ENCODE measurements at places on chromosomes 7 and 10.

DNA sequence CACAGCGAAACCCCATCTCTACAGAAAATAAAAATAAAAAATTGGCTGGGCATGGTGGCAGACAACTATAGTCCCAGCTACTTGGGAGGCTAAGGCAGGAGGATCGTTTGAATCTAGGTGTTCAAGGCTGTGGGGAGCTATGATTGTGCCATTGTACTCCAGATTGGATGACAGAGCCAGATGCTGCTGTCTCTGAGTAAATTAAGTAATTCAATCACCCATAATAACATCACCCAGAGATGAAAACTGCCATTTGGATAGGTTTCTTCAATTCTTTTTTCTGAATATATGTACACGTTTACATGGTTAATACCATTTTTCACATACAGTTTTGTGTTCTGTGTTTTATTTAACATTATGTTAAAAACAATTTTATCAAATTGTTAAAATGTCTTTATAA, 79.3 kb downstream of the WIPF3 start:
- no peak for DNase-seq

- DNase-seq, result no peak
Measured at GRCh38 chr10:20970044-20970443, 72.9 kb upstream of the NEBL start.

DNA sequence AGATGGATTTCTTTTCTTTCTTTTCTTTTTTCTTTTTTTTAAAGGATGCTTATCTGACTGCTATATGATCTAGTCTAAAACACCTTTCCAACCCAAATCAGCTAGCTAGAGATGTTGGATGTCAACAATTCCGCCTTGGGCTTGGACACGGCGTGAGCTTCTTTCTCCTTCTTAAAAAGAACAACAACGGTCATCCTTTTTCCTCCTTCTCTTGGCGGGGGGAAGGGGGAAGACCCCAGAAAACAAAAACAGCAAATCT, 1.0 kb downstream of the BEND7 start:
- DNase-seq, result no peak

- no peak for DNase-seq
Measured at GRCh38 chr7:152602962-152603361, 73.0 kb downstream of the XRCC2 start.

DNA sequence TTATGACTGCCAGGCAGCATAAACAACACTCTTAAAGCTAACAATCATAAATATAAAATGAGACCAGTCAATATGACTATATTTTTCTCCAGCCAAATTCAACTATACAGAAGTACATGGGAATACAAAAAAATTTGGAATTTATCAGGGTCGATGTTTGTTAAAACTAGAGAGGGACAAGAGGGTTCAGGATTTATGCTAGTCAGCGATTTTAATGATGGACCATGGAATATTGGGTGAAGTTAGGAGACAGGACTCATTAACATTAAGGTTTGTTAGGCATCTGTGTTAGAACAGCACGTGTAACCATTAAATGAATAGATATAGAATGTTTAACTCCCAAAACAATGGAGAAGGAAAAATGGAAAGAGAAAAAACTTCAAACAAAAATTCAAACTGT, 146.2 kb downstream of the SEM1 start:
- DNase-seq, result no peak

GRCh38 chr7:151282111-151282510, 33.6 kb upstream of the SMARCD3 start:
- no peak for DNase-seq

- DNase-seq, result no peak
Measured at GRCh38 chr7:92697012-92697411, 106.8 kb upstream of the FAM133B start.

DNA sequence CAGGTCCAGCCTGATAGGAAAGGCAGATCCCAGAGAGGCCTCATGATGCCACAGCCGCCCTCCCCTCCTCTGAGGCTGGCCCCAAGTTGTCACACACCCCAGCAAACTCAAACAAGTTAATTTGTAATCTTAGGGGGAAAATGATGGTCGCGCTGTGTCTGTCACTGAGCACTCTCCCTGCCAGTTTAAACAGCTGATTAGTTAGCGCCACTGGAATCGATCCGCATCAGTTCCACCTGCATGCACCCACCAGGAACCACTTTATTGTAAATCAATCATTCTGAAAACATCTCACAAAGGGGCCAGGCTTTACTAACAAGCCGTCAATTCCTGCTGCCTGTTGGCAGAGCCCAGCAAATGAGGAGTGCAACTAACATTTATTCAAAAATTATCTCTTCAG, 870.9 kb downstream of the KCNMA1 start:
- DNase-seq, result no peak

- DNase-seq, result no peak
Measured at GRCh38 chr10:124026589-124026939, 66.8 kb downstream of the CHST15 start.

DNA sequence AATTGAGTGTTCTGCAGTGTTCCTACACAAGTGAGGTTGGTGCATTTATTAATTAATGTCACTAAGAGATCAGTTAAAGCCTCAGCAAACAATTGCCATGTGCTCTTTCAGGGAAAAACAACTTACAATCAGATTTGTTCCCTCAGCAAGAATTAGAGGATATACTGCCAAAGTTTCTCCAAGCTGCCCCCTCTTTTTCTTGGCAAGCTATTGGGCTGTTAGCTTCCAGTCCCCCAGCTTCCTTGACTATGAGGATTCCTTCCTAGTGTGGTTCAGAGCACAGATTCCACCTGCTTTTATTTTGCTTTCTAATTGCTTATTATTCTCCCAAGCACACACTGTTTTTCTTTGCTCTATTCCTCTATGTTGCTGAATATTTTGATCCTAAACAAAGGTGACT, 112.7 kb downstream of the RBM20 start:
- DNase-seq, result no peak

DNA sequence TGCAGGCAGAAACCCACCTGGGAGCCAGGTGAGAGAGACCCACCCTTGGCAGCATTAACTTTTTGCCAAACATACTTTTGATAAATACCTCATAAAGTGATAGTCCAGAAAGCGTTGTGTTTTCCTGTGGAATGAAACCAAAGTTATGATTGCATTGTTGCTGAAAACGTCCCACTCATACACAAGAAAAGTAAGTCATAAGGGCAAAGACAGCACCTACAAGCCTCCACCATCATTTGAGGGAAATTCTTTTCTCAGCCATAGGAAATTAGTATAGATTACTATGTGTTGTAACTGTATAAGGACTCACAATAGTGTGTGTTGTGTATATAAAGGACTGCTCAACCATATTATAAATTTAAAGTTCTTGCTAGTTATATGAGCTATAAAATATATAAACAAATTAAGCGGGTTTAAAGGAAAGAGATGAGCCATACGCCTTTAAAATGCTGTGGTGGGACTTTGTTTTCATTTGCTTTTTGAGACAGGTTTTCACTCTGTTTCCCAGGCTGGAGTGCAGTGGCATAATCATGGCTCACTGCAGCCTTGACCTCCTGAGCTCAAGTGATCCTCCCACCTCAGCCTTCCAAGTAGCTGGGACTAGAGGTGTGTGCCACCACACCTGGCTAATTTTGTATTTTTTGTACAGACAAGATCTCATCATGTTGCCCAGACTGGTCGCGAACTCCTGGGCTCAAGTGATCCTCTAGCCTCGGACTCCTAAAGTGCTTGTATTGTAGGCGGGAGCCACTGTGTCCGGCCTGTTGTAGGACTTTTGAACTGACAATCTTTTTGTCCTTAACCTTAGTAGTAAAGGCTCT, 160.8 kb downstream of the PKD1L1 start:
- DNase-seq, result no peak

- DNase-seq, result no peak
Measured at GRCh38 chr7:16007911-16008310, 321.4 kb upstream of the MEOX2 start.

GRCh38 chr7:27168265-27168947, 3.1 kb upstream of the HOXA9 start:
- DNase-seq, result no peak

GRCh38 chr7:155797262-155798250, 14.7 kb downstream of the SHH start:
- no peak for DNase-seq

- DNase-seq, result no peak
Measured at GRCh38 chr10:129713659-129714265, 246.7 kb downstream of the MGMT start.

GRCh38 chr7:141663081-141663849, 38.7 kb downstream of the DENND11 start:
- DNase-seq, result no peak

DNA sequence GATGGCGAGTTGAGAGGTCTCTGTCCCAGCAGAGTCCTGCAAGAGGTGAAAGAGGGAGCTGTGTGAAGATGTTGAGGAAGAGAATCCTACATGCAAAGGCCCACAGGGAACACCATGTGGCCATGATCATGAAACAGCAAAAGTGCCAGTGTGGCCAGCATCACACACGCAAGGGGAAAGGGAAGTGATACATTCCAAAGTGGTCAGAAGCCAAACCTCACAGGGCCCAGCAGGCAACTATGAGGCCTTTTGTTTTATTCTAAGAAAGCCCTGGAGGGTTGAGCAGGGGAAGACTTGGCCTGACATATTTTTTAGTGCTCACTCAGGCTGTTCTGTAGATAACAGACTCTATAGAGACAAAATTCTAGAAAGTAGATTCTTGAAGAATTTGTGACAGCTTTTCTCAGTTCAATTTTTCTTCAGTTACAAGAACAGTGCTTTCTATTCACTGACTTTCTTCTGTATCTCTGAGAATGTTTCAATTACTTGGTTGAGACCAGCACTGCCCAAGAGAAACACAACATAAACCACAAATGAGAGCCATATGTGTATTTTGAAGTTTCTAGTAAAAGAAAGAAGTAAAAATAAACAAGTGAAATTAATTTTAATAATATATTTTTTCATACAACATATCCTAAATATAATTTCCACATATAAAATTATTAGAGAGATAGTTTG, 82.3 kb downstream of the HTR7 start:
- no peak for DNase-seq

DNA sequence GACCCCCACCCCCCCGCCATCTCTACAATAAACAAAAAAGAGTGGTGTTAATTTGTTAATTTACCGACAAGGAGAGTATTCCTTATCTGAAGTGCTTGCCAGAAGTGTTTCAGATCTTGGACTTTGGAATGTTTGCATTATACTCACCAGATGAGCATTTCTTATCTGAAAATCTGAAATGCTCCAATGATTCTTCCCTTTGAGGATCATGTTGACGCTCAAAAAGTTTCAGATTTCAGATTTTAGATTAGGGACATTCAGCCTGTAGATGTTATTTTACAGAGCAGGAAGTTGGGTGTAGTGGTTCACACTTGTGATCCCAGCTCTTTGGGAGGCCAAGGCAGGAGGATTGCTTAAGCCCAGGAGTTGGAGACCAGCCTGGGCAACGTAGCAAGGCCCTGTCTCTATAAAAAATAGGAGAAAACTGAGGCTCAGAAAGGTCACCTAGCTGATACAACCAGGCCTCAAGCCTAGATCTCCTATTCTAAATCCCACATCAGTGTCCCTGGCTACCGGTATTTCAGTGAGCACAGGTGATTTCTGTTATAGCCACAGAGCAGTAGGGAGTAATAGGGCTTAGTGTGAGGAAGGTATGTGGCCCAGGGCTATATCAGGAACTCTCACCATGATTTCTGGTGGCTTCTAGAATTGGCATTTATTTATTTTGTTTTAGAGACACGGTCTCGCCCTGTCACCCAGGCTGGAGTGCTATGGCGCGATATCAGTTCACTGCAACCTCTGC, 35.4 kb downstream of the TMEM120A start:
- no peak for DNase-seq

DNA sequence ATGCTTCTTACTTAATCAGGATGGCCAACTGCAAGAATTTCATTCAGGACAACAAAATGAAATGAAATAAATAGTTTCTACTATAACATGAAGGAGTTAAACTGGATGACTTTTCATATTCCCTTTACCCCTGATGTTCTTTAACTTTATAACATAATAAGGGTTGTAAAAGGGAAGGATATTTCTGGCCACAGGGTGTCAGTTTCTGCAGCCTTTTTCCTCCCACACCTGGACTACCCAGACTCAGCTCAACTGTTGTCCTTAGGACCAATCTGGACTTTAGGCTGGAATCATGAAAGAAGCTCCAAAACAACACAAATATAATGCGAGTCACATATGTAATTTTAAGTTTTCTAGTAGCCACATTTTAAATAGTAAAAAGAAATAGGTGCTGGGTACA, 43.4 kb downstream of the PRPS1L1 start:
- DNase-seq, result no peak

DNA sequence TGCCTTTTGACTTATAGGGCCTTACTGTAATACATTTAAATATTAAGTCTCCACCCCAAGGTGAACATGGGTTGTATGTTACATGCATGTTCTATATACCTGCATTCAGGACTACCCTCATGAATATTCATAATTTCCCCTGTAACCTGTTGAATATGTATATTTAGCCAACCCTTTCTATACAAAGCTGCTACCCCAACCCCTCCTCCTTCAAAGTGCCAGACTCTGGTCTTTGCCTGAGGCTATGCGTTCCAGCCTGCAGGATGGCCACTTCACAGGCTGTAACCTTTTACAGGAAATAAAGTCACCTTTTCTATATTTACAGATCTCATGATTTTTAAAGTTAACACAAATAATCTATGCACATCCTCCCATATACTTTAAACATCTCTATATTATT, 10.1 kb upstream of the UNC5B start:
- DNase-seq, result no peak

- DNase-seq, result no peak
Measured at GRCh38 chr10:16653224-16653623, 131.5 kb upstream of the C1QL3 start.

DNA sequence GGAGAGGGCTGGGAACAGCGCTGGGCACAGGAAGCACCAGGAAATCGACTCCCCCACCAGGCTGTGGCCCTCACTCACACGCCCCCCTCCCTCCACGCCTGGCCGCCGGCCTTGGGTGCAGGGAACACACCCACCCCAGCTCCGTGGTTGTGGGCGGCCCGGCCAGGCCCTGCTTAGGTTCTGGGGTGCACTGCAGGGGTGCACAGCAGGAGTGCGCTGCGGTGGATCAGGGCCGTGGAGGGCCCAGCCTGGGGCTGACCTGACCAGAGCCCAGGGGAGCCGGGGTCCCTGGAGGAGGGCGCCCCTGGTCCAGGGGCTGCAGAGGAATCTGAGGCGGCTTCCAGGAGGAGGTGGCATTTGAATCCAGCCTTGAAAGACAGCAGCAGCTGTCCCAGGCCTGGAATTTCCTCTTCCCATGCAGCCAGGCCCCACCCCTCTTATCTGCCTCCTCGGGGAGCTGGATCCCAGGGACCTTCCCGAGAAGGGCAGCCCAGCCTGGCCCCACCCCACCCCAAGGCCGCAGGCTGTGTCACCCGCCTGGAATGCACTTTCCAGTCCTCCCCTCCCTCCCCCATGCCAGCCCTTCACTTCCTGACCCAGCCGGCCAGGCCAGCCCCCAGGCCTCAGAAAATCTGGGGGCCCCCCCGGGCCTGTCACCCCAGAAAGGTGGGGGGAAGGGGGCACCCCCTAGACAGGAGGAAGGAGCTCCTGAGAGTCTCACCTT, 18.4 kb upstream of the PDGFA start:
- no peak for DNase-seq

DNA sequence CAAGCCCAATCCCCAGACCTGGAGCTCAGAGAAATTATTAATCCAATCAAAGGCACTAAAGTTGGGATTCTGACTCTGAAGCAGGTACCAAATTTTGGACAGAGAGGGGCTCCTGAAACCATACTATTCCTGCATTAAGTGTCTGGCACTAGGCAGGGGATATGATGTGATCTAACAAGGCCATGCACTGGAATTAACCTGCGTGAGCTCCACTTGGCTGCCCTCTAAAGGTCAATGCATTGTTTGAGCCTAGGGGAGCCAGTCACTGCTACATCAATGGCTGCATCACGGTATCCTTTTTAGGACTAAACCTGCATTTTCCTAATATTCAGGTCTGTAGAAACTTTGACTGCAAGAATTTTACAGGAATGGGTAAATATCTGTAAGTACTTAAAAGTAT, 42.1 kb downstream of the ST8SIA6 start:
- no peak for DNase-seq

Data from stimulated activated CD8-positive, alpha-beta memory T cell treated with anti-CD3 and anti-CD28 coated beads, Interleukin-15, amount 100 ng/mL, for 48 hours (primary cell).